ENCODE measurements at places on chromosomes 4 and X.
A peak's percentile ranks its signal among the peaks of the same experiment; 100 is the strongest.

- no peak for DNase-seq
These were observed 86.6 kb downstream of the MID1 start for GRCh38 chrX:10533696-10534365.

- DNase-seq: no peak
These were observed 167.5 kb downstream of the CDS1 start for GRCh38 chr4:84750260-84750959.

GRCh38 chr4:110615353-110616237 is 7.3 kb downstream of the PITX2 start:
- no peak for DNase-seq

GRCh38 chr4:74059161-74059829 is 20.8 kb upstream of the CXCL3 start:
- no peak for DNase-seq

- DNase-seq: no peak
These were observed 86.9 kb downstream of the MBNL3 start for GRCh38 chrX:132401935-132402334.

DNA sequence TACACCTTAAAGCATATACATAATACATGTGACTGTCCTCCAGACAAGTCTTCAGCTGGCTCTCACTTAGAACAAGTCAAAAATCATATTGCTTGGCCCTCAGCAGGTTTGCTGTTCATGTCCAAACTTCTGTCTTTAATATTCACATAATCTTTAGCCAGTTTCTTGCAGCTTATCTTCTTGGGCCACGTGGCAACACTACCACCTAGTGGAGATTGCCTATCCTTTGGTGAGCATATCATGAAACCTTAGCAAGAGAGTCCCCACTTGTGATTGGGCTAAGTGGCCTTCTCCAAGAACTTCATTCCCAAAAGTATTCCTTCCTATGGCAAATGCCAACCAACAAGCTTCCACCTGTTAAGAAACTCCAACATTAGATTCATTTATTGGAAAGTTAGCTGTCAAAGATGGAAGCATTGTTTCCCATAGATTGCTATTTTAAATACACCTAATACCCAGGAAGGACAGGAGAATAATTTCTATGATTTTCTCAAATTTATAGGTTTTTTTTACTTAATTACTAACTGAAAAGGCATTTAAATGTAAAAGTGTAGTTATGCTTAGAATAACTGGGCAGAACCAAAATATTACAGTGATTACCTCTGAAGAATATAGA is 231.9 kb upstream of the INTU start:
- DNase-seq: no peak

DNA sequence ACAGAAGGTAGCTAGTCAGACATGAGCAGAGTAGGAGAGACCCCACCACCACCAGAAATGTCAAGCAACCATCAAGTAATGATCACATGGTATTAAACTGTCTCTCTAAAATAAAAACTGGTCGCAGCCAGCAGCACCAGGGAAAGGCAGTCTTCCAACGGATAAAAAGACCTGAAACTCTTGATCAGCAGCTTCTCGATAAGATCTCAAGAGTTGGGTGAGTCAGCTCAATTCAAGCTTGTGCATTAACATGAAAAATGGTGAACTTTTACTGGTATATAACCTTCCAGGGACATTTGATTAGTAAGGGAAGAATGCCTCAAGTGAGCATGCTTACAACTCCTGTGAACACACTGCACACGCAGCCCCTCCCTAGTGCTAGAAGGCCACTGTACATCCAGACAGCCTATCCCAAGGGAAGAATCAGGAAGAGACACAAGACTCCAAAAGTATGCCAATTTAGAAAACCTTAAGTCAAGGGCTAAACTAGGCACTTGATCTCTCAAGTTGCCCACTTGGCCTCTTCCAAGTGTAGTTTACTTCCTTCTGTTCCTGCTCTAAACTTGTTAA is 270.0 kb upstream of the GNPDA2 start:
- no peak for DNase-seq

DNA sequence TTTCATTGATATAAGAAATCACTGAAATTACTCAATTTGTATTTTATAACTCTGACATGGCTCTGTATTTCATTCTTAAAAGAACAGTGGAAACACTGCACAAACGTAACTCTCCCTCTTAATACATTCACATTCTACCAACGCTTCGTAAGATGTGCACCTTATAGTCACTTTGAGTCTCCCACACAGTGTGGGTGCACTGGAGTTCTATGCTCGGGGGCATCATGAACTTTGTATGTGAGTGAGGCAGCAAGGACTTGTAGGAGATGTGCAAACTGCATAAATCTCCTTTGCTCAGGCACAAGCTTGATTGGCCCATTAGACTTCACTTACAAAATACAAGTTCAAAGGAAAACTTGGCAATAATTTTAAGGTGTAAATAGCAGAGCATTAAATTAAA is 2385.0 kb upstream of the TENM3 start:
- DNase-seq: no peak

DNA sequence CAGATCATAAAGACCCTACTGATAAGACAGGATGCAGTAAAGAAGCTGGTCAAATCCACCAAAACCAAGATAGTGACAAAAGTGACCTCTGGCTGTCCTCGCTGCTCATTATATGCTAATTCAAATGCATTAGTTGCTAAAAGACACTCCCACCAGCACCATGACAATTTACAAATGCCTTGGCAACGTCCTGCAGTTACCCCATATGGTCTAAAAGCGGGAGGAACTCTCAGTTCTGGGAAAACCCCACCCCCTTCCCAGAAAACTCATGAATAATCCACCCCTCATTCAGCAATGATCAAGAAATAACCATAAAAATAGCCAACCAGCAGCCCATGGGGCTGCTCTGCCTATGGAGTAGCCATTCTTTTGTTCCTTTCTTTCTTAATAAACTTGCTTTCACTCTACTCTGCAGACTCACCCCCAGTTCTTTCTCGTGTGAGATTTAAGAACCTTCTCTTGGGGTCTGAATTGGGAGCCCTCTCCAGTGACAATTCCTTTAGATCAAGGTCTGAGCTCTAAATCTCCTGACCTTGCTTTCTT is 217.1 kb upstream of the STS start:
- DNase-seq: no peak

DNA sequence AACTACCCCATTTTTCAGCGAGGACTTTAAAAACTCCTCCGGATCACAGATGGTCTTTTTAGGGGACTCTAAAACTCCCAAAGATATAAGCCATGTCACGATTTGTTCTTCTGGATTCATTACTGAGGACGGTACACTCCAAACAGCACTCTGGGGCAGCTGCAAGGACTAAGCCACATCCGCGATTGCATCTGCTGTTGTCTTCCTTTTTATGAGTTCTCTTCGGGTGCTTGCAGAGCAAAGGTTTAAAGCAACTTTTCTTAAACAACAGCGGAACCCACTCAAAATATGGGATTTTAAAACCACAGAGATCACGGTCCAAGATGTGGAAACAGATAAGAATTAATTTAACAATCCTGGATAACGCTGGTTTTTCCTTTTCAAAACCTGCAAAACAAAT is at the start of gene ARHGEF6:
TSS of gene ARHGEF6 (minus strand) at position 170 of the 400 bp plus-strand sequence. CDS start at position 120, 50 bp downstream.
- DNase-seq: no peak

DNA sequence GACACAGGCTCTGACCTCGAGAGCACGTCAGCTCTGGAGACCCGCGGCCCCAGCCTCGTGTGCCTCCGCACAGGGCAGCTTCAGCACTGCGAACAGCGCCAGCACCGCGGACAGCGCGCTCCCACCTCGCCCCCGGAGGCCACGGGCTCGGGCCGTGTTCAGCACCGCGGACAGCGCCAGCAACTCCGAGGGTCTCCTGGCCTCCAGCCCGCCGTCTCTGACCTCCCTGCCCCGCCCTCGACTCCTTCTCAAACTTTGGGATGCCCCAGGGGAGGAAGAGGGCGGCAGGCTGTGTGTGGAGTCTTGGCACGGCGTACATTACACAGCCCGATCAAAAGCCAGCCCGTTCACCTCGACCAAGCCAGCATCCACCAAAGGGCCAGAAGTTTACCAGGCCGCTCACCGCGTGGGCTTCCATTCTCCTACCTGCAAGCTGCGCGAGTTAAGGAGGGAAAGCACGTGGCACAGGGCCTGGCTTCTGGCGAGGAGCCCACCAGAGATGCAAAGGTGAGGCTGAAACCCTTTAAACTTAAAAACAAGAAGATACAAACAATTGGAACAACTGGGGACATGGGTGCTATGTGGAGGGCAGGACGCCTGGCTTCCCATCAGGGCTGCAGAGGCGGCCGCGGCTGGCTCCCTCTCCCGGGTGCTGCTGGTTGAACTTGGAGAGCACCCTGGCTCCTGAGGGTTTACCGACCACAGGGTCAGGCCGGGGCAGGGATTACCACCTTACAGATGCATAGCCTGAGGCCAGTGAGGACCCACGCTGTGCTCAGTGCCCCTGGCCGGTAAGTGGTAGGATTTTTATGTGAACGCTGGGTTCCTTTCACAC is 4.5 kb upstream of the NKX1-1 start:
- peak; percentile 70 for DNase-seq

GRCh38 chr4:23891064-23891421 is 1.2 kb upstream of the PPARGC1A start:
- no peak for DNase-seq

- DNase-seq: no peak
These were observed 520.1 kb upstream of the GALNT7 start for GRCh38 chr4:172648471-172648870.

GRCh38 chr4:173488656-173489055 is 41.4 kb downstream of the HAND2 start:
- no peak for DNase-seq

- no peak for DNase-seq
These were observed 54.8 kb downstream of the CASP6 start for GRCh38 chr4:109648266-109648996.

- no peak for DNase-seq
These were observed 84.8 kb downstream of the TMEM164 start for GRCh38 chrX:110087485-110088356.

DNA sequence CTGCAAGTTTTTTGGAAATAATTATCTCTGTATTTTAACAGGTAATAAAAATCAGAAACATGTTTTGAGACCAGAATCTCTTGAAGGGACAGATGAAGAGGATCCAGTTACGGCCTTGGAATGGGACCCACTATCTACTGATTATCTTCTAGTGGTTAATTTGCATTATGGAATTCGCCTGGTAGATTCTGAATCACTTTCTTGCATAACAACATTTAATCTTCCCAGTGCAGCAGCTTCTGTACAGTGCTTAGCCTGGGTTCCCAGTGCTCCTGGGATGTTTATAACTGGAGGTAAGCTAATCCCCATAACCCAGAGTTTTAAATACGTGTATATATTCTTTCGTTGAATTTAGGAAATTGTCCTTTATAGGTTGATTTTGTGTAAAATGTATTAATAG is 59.4 kb downstream of the WDR17 start:
- DNase-seq: no peak

- no peak for DNase-seq
These were observed 101.2 kb downstream of the ZNF674 start for GRCh38 chrX:46444011-46444410.

DNA sequence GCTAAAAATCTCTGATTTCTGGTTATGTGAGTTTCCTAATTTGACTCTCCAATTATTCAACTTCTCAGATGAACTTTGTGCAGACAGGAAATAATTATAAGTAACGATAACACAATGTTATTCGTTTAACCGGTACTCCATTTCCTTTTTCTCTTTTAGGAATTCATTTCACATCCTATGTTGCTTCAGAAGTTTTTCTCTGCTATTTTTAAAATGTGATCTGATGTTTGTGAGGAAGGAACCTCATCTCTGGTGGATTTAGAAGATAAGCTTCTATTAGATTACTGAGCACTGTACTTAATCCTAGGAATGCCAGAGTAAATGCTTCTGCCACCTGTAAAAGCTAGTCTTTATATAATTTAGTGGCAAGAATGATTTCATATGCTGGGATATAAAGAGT is 116.0 kb upstream of the ETNPPL start:
- DNase-seq: no peak

GRCh38 chr4:173498771-173499170 is 31.3 kb downstream of the HAND2 start:
- DNase-seq: no peak

GRCh38 chr4:74772106-74772505 is 22.2 kb downstream of the BTC start:
- no peak for DNase-seq

DNA sequence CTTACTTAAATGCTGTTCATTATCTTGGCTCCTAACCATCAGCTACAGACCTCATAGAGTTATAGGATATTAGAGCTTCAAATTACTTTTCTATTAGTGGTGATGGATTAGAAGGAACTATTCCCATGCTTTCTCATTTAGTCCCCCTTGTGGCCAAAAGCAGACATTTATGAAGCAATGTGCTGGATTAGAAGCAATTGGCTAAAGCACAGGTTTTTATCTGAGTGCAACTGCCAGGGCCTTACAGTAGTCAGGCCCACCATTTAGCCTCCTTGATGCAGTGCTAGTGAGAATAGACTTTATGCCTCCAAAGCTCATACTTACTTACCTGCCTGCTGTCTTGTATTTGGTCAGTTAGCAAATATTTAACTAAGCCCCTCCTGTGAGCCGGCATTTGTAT is 93.0 kb downstream of the TSPAN7 start:
- no peak for DNase-seq

DNA sequence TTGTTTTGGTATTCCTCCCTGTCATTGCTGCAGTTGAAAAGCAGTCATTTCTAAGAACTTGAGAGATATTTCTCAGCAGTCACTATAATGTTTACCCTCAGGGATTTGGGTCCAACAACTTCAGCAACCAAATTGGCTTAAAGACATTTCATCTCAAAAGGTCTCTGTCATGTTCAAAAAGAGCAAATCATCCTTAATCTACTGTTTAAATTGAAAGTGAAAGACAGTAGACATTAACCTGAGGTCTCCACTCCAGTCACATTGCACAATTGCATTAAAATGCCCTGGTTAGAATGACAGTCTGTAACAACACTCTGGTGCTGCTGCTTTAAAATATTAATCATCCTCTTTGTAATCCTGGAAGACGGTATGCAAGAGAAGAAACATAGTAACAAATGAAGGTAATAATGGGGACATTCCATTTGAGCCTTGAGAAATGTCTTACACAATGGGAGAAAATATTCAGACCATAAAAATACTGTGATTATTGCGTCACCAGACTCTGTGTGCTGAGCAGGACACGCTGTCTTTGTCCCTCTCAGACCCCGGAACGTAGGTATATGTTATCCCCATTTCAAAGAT is 90.2 kb upstream of the UNC5C start:
- no peak for DNase-seq

- no peak for DNase-seq
These were observed 53.2 kb downstream of the MGST2 start for GRCh38 chr4:139718833-139719232.

All from activated T-cell treated with anti-CD3 and anti-CD28 coated beads, Interleukin-2, amount 50 U/mL, for 24 hours (primary cell).